ENCODE measurements at places on chromosomes 4 and X. TPM values are rescaled to one million over a fixed set of nuclear protein-coding genes. Genes with fewer than 3 reads are reported as not detected.

GLUD2 gene
- total RNA-seq = 0.55 TPM

NEIL3 gene
- 26.8 TPM for total RNA-seq

SSX4 gene
- total RNA-seq = not detected

TNIP3 gene
- total RNA-seq = 0.47 TPM

FSTL5 gene
- not detected for total RNA-seq

CFAP47 gene
- not detected for total RNA-seq

CT45A10 gene
- not detected for total RNA-seq

PLAC8 gene
- 123 TPM for total RNA-seq

RWDD4 gene
- total RNA-seq = 30.5 TPM

MAEA gene
- total RNA-seq = 39.7 TPM

NIPAL1 gene
- 0.91 TPM for total RNA-seq

WDFY3 gene
- total RNA-seq = 41.6 TPM

AGTR2 gene
- total RNA-seq = not detected

UCHL1 gene
- total RNA-seq = 37.7 TPM

CRMP1 gene
- total RNA-seq = not detected

CEP135 gene
- total RNA-seq = 14.0 TPM

SPANXA2 gene
- total RNA-seq = 0.68 TPM

GYPA gene
- not detected for total RNA-seq

CENPI gene
- total RNA-seq = 40.7 TPM

- DNase-seq = no peak
Measured at GRCh38 chr4:162016219-162016618, 147.6 kb downstream of the FSTL5 start.

DNA sequence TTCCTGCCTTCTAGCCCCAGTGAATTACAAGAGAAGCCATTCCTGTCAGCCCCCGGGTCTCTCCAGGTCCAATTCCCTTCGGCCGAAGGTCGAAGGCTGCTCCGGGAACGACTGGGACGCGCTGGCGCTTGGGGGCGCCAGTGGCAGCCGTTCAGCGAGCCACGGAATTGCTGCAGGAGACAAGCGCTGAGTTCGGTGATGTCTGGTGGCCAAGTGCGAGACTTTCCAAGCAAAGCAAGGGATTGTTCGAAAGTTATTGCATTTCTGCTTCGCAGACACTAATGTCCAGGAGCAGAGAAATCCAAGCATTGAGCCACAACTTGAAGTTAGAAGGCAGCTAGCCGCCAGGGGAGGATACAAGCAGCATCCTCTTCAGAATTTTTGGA, 1.1 kb upstream of the DKK2 start:
- peak; percentile 40 for DNase-seq

DNA sequence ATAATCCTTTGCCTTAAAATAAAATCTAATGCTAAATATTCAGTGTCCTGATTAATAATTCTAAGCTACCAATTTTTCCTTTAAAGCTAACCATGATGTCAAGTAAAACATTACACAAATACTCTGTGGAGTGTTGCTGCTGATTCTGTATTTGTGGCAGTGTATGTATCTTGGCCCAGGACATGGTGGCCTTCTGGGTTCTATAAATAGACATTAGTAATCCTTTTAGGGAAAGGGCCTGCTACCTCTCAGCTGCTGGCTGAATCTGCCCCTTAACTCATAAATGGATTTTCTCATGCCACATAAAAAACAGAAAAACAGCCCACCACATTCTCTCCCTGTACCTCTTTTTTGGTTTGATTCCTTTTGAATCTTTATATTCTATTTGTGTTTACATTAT, 1.2 kb upstream of the XK start:
- no peak for DNase-seq

- DNase-seq = no peak
Measured at GRCh38 chr4:147582386-147583060, 34.7 kb upstream of the TMEM184C start.

GRCh38 chrX:154419189-154419588, 7.8 kb downstream of the TAFAZZIN start:
- no peak for DNase-seq

DNA sequence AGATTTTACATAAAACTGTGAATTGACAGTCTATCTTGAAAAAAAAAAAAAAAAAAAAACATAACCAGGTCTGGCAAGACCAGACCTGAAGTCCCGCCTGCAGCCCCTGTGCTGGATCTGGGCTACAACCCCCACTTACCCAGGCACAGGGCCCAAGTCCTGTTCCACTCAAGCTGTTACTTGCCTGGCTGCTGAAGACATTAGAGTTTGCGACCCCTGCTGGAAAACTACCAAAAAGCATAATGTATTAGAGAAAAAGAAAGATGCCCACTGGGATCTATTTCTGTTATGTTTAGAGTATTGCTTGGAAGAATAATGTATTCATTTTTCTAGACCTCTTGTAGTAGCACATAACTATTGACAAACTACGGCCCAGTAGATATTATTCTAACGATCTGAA, 4.7 kb downstream of the HS3ST1 start:
- no peak for DNase-seq

GRCh38 chr4:168071304-168071703, 21.0 kb upstream of the ANXA10 start:
- DNase-seq = no peak

GRCh38 chr4:169015186-169015623, 5.2 kb upstream of the CBR4 start:
- DNase-seq = no peak

GRCh38 chr4:175371091-175371490, 441.0 kb downstream of the GPM6A start:
- DNase-seq = no peak

GRCh38 chrX:151538190-151539122, 25.0 kb upstream of the PASD1 start:
- no peak for DNase-seq

- DNase-seq = no peak
Measured at GRCh38 chr4:80229590-80229989, 32.3 kb downstream of the PRDM8 start.

GRCh38 chrX:138018145-138018799, 452.3 kb downstream of the ZIC3 start:
- peak; percentile 29 for DNase-seq

DNA sequence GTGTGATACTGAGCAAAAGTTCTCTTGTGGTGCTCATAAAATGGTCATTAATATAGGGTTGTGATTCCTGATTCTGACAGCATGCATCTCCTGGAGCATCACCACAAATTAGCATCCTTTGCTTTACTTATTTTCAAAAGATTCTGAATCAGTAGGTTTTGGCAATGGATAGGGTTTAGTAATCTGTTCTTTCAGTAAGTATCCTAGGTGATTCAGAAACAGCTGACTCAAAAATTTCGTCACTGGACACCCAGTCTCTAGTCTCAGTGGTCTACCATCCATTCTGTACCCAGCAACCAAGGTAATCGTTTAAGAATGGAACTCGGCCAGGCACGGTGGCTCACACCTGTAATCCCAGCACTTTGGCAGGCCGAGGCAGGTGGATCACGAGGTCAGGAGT, 4.1 kb downstream of the CBLL2 start:
- DNase-seq = no peak

DNA sequence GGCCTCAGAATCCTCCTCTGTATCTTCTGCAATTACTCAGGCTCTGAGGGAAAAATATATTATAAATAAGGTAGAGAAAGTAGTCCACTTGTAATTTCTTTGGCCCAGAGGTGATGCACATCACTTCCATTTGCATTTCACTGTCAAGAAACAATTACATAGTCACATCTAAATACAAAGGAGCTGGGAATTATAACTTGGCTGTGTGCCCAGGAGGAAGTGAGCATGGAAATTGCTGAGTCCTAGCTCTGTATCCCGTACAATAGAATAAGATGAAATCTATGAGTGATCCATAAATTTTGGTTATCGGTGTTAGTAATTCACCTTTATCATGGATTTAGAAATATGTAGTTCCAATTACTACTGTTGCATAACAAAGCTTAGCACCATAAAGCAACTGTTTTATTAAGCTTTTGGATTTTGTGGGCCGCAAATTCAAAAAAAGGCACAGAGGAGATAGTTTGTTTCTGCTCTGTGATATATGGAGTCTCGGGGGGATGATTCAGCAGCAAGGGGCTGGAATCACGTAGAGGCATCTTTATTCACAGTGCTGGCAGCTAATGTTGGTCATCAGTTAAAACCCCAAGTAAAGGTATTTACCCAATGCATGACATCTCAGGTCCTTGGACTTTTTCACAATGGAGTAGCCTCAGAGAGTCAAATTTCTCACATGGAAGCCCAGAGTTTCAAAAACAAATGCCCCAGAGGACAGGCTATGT, 241.4 kb upstream of the GALNT7 start:
- no peak for DNase-seq

- DNase-seq = no peak
Measured at GRCh38 chrX:130174937-130175336, 3.2 kb downstream of the RAB33A start.

DNA sequence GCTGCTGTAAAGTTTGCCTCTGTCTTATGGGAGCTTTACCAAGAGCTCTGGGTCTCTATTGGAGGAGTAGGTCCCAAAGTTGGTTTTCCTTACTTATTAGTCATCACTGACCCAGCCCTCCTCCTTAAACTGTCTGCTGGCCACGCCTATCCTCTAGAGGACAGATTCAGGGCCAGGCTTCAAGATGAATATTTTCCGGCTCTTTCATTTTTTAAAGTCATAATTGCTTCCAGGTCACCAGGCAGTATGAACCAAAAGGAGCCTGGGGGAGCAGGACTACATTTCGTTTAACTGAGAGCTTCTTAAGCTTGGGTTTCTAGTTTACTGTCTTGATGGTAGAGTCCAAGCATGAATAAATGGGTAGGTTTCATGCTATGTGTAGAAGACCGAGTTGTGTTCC, 13.7 kb downstream of the BCORL1 start:
- DNase-seq = peak; percentile 10

DNA sequence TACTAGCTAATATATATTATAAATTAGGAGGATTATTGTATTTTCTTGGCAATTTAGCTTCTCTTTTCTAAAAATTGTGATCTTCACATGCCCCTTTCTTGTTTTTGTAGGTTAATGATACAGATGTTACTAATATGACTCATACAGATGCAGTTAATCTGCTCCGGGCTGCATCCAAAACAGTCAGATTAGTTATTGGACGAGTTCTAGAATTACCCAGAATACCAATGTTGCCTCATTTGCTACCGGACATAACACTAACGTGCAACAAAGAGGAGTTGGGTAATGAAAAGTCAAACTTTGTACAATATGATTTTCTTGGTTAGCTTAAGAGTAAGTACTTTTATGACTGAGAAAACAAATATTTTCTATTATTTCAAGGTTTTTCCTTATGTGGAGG, 74.1 kb downstream of the SLC10A6 start:
- DNase-seq = no peak

- DNase-seq = peak; percentile 64
Measured at GRCh38 chr4:176838601-176839433, 46.1 kb upstream of the VEGFC start.

- DNase-seq = no peak
Measured at GRCh38 chr4:124253080-124253479, 459.5 kb downstream of the ANKRD50 start.

- DNase-seq = no peak
Measured at GRCh38 chr4:112093636-112094202, 51.5 kb upstream of the FAM241A start.

DNA sequence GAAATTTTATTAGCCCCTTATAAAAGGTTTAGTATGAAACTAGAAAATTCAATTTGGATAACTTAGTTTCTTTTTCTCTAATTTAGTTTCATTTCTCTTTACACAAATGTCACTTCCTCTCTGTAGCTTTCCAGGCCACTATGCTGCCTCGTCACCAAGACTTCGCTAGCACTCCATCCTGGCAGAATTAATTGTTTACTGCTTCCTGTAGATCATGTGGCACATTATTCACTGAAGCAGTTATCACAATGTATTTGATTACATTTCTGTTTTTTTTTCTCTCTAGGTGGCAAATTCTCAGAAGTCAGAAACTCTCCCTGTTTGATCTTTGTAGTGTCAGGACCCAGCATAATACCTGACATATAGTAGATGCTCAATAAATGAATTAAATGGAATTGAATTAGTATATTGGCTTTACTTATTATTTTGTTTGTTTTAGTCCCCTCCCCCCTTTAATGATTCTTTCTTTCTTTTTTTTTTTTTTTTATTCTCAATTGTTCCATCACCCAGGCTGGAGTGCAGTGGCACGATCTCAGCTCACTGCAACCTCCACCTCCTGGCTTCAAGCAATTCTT, 9.3 kb upstream of the SAT1 start:
- DNase-seq = no peak

DNA sequence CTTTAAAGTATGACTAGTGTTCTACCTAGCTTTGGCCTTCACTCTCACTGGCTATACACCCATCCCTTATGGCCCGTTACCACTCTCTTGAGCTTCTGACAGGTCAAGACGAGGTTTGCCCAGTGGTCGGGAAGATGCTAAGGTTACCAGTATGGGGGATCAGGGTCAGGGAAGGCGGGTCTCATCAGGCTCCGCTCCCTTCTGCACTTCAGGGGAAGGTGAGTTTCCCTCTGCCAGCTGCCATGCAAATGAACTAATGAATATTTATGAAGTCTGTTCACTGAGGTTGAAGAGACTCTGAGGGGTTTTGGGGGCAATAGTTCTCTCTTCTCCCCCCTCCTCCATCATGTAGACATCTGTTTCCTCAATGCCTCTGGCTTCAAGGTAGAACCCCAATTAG, 6.6 kb downstream of the EFNB1 start:
- DNase-seq = no peak

GRCh38 chrX:15319075-15319474, 3.6 kb upstream of the ASB11 start:
- no peak for DNase-seq

DNA sequence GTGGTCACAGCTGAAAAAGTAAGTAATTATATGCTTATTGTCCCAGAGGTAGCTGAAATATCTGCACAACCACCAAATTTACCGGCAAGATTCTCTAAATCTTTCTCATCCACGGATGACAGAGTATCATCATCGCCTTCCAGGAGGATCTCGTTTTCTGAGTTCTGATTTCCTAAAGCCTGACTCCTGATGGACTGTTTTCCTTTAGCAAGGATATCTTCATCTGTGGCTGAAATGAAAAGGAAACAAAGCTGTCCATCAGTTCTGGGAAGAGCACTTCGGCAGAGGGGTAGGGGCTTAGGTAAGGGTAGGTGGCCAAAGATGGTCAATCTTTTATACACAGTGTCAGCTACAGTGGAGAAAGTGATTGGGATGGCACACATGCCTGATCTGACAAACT, 8.7 kb downstream of the MAB21L2 start:
- no peak for DNase-seq

DNA sequence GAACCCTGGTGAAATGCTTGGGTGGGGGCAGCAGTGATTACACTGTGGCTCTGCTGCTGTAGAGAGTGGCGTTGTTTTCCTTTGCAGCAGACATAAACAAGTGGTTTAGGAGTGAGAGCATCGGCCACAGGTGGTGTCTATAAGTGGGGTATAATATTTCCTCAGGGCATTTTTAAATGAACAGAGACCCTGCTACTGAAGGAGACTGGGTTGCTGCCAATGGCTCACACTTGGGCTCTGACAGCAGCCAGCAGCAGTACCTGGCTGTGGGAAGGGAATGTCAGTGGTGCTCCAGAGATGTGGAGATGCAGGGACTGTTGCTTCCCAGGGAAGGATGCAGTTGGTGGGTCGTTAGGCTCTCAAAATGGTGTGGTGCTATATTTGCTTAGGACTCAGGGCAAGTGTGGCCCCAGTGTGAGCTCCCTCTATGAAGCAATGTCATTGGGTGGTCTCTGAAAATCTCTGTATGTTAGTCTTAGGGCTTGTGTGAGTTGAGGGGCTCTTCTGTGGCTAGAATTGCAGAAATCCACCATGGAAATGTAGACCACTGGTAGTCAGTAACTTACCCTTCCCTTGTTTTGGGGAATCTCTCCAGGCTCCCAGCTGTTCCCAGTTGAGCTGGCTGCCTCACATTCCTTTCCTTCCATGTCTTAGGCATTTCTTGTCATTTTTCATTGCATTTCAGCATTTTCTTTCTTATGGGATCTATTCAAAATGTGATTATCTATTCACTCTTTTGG, 1023.0 kb upstream of the GRID2 start:
- no peak for DNase-seq

GRCh38 chr4:112341033-112341432, 43.9 kb downstream of the ALPK1 start:
- no peak for DNase-seq
